ENCODE measurements at places on chromosomes 2 and 18. TPM values are rescaled to one million over a fixed set of nuclear protein-coding genes. Genes with fewer than 3 reads are reported as not detected.
A peak's percentile ranks its signal among the peaks of the same experiment; 100 is the strongest.

GRCh38 chr18:49628119-49628518 is 66.3 kb downstream of the LIPG start:
- DNase-seq = no peak

GRCh38 chr18:46080156-46080555 is 8.1 kb upstream of the PSTPIP2 start:
- no peak for DNase-seq

- no peak for DNase-seq
Observed at GRCh38 chr2:86791573-86791972, 860 bp upstream of the CD8A start.

DNA sequence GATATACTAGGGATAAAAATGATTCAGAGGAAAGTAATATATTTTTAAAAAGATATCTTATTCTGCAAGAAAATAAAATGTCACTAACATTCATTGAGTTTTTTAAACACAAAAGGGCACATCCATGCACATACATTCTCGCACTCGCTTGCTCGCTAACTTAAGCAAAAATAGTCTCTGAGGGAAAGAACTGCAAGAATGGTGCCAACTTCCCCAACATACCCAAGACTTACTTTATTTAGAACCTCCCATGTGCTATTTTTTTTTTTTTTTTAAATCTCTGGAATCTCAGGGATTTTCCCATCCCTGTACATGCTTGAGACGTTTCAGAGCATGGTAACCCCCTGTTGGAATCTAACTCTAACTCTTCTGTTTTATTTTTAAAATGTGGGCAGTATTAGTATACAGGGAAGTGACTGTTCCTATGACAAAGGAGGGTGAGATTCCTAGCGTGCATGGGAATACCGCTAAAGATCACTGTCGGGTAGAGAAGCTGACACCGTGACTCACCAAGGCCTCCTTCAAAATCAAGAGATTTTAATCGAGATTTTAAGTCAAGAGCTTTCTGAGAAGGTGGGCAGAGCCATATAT is 187.9 kb upstream of the ZEB2 start:
- DNase-seq = no peak

GRCh38 chr2:180707884-180708205 is 272.6 kb upstream of the UBE2E3 start:
- DNase-seq = peak; percentile 26

DNA sequence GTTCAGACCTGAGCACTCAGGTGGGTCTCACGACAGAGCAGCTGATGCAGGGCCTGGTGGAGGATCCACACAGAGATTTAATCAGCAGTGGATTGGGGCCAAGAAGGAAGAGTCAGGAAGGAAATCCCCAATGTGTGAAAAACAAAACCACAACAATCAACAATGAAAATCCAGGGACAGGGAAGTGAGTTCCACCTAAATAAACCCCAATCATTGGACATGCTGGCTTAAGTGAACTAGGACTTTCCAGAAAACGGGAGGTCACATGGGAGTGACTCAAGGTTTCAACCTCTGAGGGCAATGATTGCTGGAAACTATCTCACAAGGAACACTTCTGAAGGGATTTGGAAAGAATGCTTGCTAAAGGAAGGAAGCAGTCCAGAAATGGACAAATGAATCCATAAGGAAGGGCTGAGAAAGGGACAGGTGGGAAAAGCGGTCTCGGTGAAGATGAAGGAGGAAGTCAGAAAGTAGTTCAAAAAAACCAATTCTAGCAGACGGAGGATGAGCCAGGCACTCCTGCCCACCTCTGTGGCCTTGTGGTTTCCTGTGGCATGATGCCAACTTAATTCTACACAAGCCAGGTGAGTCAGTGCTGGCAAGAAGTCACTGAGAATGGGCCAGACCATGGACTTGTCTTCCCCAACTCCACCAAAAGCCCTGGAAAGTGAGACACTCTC is 15.4 kb upstream of the XDH start:
- no peak for DNase-seq

- no peak for DNase-seq
Observed at GRCh38 chr2:171629113-171629512, 58.2 kb upstream of the DYNC1I2 start.

- no peak for DNase-seq
Observed at GRCh38 chr2:163312713-163313112, 423.1 kb downstream of the FIGN start.

- DNase-seq = no peak
Observed at GRCh38 chr18:45231617-45232016, 383.7 kb upstream of the SLC14A2 start.

- DNase-seq = no peak
Observed at GRCh38 chr18:44869533-44869932, 188.8 kb downstream of the SETBP1 start.

PLCD4 gene
- 3.1 TPM for total RNA-seq

ELOA2 gene
- total RNA-seq = not detected

TTN gene
- total RNA-seq = 0.49 TPM

All from endothelial cell of umbilical vein (primary cell).